ENCODE measurements at places on chromosomes 2 and 18. TPM values are rescaled to one million over a fixed set of nuclear protein-coding genes. Genes with fewer than 3 reads are reported as not detected.

- DNase-seq, result no peak
Measured at GRCh38 chr18:74331404-74331803, 15.8 kb downstream of the C18orf63 start.

DNA sequence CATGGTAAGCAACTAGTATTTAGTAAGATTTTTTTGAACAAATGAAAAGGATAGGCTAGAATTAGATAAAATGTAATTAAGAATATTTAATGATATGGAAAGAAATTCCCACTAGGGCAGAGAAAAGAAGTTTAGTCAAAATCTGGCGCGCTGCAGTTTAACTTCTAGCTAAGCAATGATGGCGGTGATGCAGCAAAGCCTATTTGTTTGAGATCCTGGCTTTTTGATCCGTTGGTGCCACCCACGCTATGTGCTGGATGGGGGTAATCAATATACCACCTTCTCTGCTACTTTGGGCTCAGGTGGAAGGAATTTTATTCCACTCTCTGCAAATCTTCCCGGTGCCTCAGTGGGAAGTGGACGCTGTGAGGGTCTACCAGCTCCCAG lies 421 bp upstream of the FAM171B start:
- no peak for DNase-seq

DNA sequence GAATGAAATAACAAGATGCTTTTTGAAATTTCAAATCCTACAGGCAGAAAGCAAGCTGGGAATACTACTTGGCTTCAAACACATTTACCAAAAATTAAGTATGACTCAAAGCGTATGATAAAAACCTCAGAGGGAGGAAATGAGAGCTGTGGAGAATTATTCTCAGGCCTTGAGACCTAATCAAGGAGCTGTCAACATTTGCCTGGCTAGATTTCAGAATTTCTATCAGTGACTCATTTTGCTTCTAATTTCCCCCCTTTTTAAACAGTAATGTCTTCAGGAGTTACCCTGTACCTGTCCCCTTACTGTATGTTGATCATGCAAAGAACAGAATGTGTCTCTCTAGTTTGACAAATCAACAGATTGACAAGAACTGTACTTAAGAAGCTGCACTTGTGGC lies 1324.5 kb upstream of the DDX18 start:
- no peak for DNase-seq

Gene BMP10
- not detected for total RNA-seq

Gene CFAP65
- total RNA-seq, result 0.59 TPM
